ENCODE measurements at places on chromosomes 6 and 20. TPM values are rescaled to one million over a fixed set of nuclear protein-coding genes. Genes with fewer than 3 reads are reported as not detected.

Gene CST1
- not detected for total RNA-seq

Gene CALHM4
- not detected for total RNA-seq

Gene EYA2
- total RNA-seq = not detected

Gene FOXP4
- total RNA-seq = 110 TPM

DNA sequence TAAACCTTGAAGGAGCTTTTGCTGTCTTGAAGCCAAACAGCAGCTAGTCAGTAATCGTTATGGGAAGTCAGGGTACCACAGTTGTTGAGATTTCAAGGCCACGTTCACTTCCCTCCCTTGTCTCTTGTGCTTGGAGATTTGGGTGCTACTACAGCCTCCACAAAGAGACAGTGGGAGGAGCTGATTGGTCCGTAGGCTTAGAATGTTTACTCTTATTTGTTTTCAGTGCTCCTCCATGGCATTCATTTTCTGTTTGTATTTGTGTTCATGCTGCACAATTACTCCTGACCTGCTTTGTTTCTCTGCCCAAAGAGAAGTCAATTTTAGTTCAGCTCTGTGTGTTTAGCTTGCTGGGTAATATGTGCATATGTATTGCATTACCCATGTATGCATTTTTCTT, 147.7 kb downstream of the PRL start:
- no peaks in the 10 kb centered on the region for H3K4me1 ChIP-seq
- no peak overlapping the region for H3K4me3 ChIP-seq
- H3K27ac ChIP-seq = no peak overlapping the region

- no peak for DNase-seq
- no peak overlapping the region for H3K4me3 ChIP-seq
- no peaks in the 10 kb centered on the region for H3K36me3 ChIP-seq
- H3K27ac ChIP-seq = no peak overlapping the region
- H3K4me1 ChIP-seq = no peaks in the 10 kb centered on the region
Measured at GRCh38 chr6:149451376-149452036, 33.3 kb downstream of the ZC3H12D start.

- no peaks in the 10 kb centered on the region for H3K4me1 ChIP-seq
- H3K4me3 ChIP-seq = no peak overlapping the region
- H3K27ac ChIP-seq = no peak overlapping the region
- no peak for DNase-seq
- H3K36me3 ChIP-seq = no peaks in the 10 kb centered on the region
Measured at GRCh38 chr6:11575408-11576033, 38.0 kb downstream of the TMEM170B start.

- H3K4me1 ChIP-seq = peaks cover 14% of the 10 kb centered on the region
- peaks cover 51% of the 10 kb centered on the region for H3K27me3 ChIP-seq
- no peak overlapping the region for H3K27ac ChIP-seq
- H3K4me3 ChIP-seq = peak overlapping the region; percentile 75
Measured at GRCh38 chr20:37903317-37904007, 535 bp downstream of the VSTM2L start.

DNA sequence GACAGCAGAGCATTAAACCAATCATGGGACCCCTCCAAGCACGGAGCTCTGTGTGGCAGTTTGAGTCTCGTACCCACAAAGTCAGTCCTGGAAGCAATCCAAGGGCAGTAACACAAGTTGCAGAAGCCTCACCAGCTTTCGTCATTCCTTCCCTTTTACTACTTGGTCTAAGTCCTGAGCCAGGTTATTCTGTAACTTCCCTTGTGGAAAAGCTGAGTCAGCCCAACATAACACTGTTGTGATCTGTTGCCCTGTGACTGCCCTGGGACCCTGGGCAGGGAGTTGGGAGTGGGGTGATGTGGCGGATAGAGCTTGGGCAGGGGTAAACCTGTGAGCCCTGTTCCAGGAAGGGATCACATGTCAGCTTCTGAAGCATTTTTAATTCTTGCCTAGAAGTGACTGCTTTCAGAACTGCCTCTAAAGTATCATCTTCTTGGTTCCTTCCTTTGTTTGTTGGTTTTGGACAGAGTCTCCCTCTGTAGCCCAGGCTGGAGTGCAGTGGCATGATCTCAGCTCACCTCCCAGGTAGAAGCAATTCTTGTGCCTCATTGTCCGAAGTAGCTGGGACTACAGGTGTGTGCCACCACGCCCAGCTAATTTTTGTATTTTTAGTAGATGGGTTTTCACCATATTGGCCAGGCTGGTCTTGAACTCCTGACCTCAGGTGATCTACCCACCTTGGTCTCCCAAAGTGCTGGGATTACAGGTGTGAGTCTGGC, 183.7 kb upstream of the JAG1 start:
- no peak for DNase-seq
- H3K27ac ChIP-seq = no peak overlapping the region
- no peak overlapping the region for H3K4me3 ChIP-seq
- H3K27me3 ChIP-seq = peaks cover 15% of the 10 kb centered on the region
- no peaks in the 10 kb centered on the region for H3K4me1 ChIP-seq

DNA sequence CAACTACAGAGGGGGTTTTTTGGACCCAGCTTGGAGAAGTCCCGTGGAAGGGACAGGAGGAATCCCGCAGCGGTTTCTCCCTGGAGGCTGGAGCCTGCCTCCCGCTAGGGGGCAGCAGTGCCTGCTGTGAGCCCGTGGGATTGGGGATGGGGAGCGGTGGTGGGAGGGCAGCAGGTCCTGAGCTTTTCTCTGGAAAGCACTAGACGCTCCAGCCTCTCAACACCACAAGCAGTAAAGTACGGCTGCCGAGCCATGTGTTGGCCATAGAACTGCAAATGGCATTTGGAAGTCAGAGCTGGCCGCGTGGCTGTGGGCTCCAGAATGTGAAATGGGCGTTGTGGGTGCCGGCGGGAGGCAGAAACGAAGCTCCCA, 47.8 kb downstream of the GMPR start:
- no peaks in the 10 kb centered on the region for H3K36me3 ChIP-seq
- no peak overlapping the region for H3K27ac ChIP-seq
- H3K4me1 ChIP-seq = peaks cover 12% of the 10 kb centered on the region
- no peak overlapping the region for H3K4me3 ChIP-seq
- no peaks in the 10 kb centered on the region for H3K27me3 ChIP-seq

DNA sequence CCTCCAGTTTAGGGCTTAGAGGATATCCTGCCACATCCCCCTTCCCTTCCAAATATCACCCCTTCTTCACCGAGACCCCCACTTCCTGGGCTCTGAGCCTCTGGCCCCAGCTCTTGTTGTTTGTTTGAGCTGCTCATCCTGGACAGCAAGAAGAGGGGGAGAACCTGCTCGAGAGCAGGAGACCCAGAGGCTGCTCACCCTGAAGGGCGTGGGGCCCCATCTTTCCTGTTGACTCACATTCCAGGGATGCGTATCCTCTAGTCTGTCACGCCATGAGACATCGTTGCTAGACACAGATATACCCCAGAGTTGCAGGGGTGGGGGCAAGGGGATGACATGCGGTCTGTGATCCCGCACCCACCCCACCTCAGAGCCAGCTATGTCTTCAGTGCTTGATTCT, 5.7 kb upstream of the TNXB start:
- peak overlapping the region; percentile 34 for H3K27ac ChIP-seq
- H3K27me3 ChIP-seq = no peaks in the 10 kb centered on the region
- H3K36me3 ChIP-seq = no peaks in the 10 kb centered on the region
- peaks cover 19% of the 10 kb centered on the region for H3K4me1 ChIP-seq
